ENCODE measurements at places on chromosomes 2 and 18. TPM values are rescaled to one million over a fixed set of nuclear protein-coding genes. Genes with fewer than 3 reads are reported as not detected.

The HOXD12 gene
- polyA plus RNA-seq = not detected

DNA sequence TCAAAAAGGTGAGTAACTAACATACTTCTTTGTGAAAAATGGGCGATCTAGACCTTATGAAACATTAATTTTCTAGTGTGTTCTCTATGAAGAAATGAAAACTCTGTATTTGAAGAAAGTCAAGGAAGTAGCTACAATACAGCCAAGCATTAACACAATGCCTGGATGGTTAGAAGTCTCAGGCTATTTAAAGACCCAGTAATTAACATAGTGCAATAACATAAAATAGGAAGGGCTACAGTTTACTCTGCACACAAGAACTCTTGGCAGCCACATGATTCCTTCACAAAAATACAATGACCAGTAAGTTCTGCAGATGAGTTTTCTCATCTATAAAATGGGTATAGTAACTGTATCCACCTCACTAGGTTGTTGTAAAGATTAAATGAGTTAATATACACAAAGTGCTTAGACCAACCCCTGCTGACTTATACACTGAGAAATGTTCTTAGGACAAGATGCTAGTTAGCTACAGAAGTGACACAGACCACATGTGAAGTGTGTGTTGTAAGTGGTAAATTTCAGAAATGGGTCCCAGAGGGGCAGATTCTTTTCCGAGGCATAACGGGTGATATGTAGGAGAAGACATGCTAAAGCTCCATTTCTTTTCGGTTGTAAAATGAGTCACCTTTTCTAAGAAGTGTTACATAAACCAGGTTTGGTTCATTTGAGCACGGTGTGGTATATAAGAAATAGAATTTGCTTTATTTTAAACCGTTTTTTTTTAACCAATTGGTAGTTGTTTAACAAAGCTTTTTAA lies 61.8 kb downstream of the CXCR4 start:
- H3K36me3 ChIP-seq = no peaks in the 10 kb centered on the region
- no peak for DNase-seq
- peaks cover 8% of the 10 kb centered on the region for H3K4me1 ChIP-seq
- no peaks in the 10 kb centered on the region for H3K27me3 ChIP-seq

GRCh38 chr2:49465157-49465831 lies 311.0 kb upstream of the FSHR start:
- no peak for DNase-seq
- H3K4me3 ChIP-seq = no peak overlapping the region
- no peaks in the 10 kb centered on the region for H3K27me3 ChIP-seq
- H3K4me1 ChIP-seq = no peaks in the 10 kb centered on the region
- no peaks in the 10 kb centered on the region for H3K36me3 ChIP-seq
- H3K27ac ChIP-seq = no peak overlapping the region

- H3K27me3 ChIP-seq = no peaks in the 10 kb centered on the region
- H3K27ac ChIP-seq = no peak overlapping the region
- H3K36me3 ChIP-seq = no peaks in the 10 kb centered on the region
- H3K4me3 ChIP-seq = no peak overlapping the region
- no peak for DNase-seq
Observed at GRCh38 chr2:19786408-19787058, 115.2 kb downstream of the TTC32 start.

- H3K36me3 ChIP-seq = peaks cover 3% of the 10 kb centered on the region
- peaks cover 6% of the 10 kb centered on the region for H3K4me1 ChIP-seq
- DNase-seq = no peak
Observed at GRCh38 chr18:79070486-79070885, 1.3 kb downstream of the ATP9B start.

The SPDYA gene
- polyA plus RNA-seq = 0.64 TPM

DNA sequence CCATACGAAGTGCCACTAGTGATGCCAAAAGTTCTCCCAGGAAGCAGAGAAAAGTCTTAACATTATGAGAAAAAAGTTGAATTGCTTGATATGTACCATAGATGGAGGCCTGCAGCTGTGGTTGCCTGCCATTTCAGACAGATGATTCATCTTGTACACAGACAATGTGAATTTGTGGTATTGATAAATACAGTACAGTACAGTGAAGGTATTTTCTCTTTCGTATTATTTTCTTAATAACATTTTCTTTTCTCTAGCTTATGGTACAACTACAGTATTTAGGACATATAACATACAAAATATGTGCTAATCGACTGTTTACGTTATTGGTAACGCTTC lies 33.6 kb upstream of the VWC2L start:
- no peak overlapping the region for H3K27ac ChIP-seq
- no peak overlapping the region for H3K4me3 ChIP-seq
- H3K27me3 ChIP-seq = no peaks in the 10 kb centered on the region
- DNase-seq = no peak

The TEX44 gene
- not detected for polyA plus RNA-seq
